ENCODE measurements at places on chromosomes 5 and 9. TPM values are rescaled to one million over a fixed set of nuclear protein-coding genes. Genes with fewer than 3 reads are reported as not detected.

Gene SIT1
- total RNA-seq: 0.44 TPM

Gene PCDHAC1
- total RNA-seq: 0.04 TPM

Gene ADGRD2
- 0.08 TPM for total RNA-seq

Gene ACTBL2
- not detected for total RNA-seq

Gene NMUR2
- not detected for total RNA-seq

Gene OTP
- not detected for total RNA-seq

Gene RCL1
- 13.9 TPM for total RNA-seq

Gene CYLC2
- total RNA-seq: not detected

Gene PKD2L2
- total RNA-seq: not detected

Gene GARNL3
- total RNA-seq: 3.1 TPM

Gene GMCL2
- not detected for total RNA-seq

Gene F12
- total RNA-seq: 32.8 TPM

Gene ACOT12
- total RNA-seq: not detected

Gene IFNE
- total RNA-seq: 5.6 TPM

Gene TDRD7
- 9.8 TPM for total RNA-seq

Gene TRIM52
- 2.7 TPM for total RNA-seq

Gene BTNL9
- 2.5 TPM for total RNA-seq

Gene C5orf58
- total RNA-seq: not detected

Gene GALT
- 14.6 TPM for total RNA-seq

Gene ZDHHC11B
- 7.0 TPM for total RNA-seq

Gene MLANA
- not detected for total RNA-seq

Gene RAPGEF1
- 21.0 TPM for total RNA-seq

Gene F2RL2
- total RNA-seq: 0.20 TPM

Gene CD72
- 0.52 TPM for total RNA-seq

Gene FIBCD1
- total RNA-seq: 0.20 TPM

Gene CER1
- not detected for total RNA-seq

Gene PLAC8L1
- 0.52 TPM for total RNA-seq

Gene HK3
- total RNA-seq: 1.4 TPM

Gene CTXN3
- 0.24 TPM for total RNA-seq

Gene BAAT
- 0.08 TPM for total RNA-seq

Gene TMEM267
- total RNA-seq: 8.8 TPM

Gene INVS
- total RNA-seq: 8.6 TPM
